H1 (cell line): ENCODE measurements at places on chromosomes 2 and 18. TPM values are rescaled to one million over a fixed set of nuclear protein-coding genes. Genes with fewer than 3 reads are reported as not detected.

INO80C gene
- 46.5 and 48.9 TPM in 2 replicates for total RNA-seq

WNT10A gene
- total RNA-seq: not detected in 2 replicates

ERICH2 gene
- 2.0 and 2.1 TPM in 2 replicates for total RNA-seq

GRCh38 chr2:195022508-195022830 lies 634.6 kb upstream of the SLC39A10 start:
- no peak for DNase-seq

- DNase-seq: no peak
Observed at GRCh38 chr2:193409951-193410350, 1215.2 kb upstream of the TMEFF2 start.

DNA sequence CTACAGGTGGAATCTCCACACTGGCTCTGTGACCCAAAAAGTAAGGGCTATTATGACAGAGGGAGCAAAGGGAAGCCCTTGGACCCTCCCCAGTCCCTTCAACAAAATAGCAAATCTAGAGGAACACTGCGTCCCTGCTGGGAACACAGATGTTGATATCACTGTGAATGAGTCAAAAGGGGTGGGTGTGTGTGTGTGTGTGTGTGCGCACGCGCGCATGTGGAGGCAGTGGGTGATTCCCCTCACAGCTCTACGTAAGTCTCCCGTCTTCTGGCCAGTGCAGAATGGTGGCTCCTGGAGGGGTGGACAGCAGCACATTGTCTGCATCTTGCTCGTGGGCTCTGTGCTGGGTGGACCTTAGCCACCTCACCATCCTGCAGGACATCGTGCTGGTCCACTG lies 7.8 kb upstream of the C2orf72 start:
- no peak for DNase-seq

GRCh38 chr2:36912695-36913094 lies 53.6 kb downstream of the STRN start:
- DNase-seq: no peak

DNA sequence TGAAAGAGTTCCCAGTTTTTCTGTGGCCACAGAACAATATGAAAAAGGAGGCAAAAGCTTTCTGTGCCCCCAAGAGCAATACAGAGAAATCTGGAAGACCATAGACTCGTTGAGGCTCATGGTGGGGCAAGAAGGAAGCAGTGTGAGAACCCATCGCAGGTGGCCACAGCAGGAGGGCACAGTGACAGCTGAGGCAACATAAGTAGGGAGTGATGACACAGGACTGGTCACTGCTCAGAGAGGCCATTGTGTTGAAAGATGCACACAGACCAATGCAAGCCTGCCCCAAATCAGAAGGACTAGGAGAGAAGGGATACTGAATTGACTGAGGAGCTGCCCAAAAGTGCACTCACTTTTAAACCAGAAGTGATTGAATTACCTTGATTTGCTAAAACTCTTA lies 483.6 kb downstream of the EPHA4 start:
- no peak for DNase-seq

DNA sequence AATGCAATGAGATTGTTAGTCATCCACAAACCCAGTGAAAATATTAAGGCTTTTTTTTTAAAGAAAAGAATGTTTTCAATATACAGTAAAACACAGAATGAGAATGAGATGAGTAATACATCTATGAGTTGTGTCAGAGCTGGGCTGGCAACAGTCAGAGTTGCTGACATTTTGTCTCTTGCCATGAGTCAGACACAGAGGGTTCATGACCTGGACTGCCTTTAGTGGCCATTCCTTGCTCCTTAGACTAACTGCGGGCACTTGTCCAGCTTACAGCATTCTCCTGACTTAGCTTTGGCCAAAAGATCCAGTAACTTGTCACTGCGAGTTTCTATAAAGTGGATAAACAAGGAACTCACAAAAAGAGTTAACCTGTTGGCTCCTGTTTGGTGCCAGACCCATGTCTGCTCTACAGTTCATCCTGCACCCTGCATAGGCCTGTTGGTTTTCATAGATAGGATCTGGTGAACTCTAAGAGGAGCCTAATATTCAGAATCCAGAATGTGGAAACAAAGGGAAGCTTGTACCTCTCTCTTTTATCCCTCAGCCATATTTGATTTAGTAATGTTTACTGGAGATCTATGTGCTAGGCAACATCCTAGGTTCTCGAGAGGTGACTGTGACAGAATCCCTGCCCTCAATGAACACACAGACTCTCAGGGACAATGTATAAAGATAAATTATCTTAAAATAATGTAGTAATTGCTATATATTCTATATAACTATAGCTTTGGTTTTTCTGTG lies 391.5 kb upstream of the VWC2L start:
- no peak for DNase-seq

DNA sequence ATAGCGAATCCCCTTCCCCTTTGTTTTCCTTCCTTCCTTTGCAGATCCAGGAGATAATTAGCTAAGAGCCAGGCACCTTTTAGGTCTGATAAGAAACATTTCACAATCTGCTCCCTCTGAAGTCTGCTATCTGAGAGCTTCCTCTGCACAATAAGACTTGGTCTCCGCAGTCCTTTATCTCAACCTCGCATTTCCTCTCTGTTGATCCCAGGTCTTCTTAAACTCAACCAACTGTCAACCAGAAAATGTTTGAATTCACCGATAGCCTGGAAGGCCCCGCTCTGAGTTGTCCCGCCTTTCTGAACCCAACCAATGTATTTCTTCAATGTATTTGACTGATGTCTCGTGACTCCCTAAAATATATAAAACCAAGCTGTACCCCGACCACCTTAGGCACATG lies 78.4 kb upstream of the CTDP1 start:
- DNase-seq: no peak

DNA sequence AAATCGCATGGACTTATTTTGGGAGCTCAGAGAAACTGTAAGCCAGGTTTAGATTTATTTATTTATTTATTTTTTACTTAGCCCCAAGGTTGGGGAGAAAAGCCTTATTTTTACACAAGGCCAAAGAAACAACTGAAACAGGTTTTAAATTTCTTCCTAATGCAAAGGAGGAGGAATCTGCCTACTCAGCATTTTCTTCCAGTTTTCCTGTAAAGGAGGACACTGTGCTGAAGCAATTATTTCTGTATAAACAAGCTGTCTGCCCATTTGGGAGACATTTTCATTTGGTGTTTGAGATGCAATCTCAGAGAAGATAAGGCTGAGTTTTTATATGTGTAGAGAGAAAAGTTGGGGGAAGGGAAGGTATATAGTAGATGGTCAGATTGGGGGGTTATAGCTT lies 125.0 kb downstream of the ETAA1 start:
- DNase-seq: no peak
